RPMI7951 (cell line): ENCODE measurements at places on chromosomes 16 and 17. TPM values are rescaled to one million over a fixed set of nuclear protein-coding genes. Genes with fewer than 3 reads are reported as not detected.

Gene TEKT1
- total RNA-seq: not detected in 2 replicates

Gene KCNH6
- not detected in 2 replicates for total RNA-seq

Gene TSPAN10
- total RNA-seq: 1.3 and 2.1 TPM in 2 replicates

Gene TBC1D3H
- not detected in 2 replicates for total RNA-seq

Gene PRSS53
- 0.60 and 1.3 TPM in 2 replicates for total RNA-seq

Gene SGCA
- total RNA-seq: not detected in 2 replicates

DNA sequence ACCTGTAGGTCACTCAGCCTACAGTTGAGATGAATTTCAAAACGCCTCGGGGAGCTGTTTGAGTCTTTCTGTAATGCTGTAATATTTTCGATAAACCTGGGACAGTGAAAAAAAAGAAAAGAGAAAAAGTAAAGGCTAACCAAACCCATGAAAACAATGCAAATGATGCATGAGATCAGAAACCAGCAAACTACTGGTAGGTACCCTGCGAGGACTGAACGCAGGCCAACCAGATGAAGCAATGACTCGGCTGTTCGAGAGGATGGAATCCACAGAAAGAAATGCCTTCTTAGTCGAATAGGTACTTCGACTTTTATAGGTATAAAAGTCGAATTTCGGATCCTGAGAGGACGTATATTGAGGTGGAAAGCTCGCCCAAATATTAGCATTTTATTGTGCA lies 509 bp upstream of the ATAD5 start:
- peak; percentile 15 for DNase-seq

DNA sequence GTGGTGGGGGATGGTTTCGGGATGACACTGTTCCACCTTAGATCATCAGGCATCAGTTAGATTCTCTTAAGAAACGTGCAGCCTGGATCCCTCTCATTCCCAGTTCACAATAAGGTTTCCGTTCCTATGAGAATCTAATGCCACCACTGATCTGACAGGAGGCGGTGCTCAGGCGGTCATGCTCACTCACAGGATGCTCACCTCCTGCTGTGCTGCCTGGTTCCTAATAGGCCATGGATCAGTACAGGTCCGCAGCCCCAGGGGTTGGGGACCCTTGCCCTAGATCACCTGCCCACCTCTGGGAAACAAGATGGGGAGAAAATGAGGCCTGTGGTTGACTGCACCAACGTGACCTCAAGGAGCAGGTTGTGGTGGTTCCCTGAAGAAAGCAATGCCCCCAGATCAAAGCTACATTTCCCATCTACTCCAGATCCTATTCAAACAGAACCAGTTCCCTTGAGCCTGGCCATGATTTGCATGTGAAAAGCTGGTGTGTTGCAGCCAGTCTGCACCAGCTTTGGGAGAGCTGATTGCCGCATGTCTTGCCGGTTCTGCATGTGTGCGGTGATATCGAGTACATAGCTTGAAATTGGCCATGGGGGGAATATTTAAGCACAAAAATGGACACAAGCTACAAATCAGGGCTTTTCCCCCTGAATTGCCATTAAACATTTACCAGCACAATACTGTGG lies 183.2 kb upstream of the HSBP1 start:
- DNase-seq: no peak

DNA sequence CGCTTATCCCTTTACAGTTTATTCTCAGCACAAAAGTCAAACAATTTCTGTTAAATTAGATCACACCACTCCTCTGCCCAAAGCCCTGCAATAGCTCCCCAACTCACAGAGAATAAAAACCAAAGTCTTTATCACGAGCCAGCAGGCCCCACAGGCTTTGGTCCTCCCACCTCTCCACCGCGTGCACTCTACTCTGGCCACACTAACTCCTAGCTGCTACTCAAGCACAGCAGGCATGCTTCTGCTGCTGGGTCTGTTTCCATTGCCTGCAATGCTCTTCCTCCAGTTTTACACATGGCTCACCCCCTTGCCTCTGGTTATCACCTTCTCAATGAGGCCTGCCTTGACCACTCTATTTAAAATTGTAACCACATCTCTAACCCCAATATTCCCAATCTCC lies 27.6 kb downstream of the HELZ start:
- no peak for DNase-seq

- DNase-seq: no peak
Observed at GRCh38 chr17:47982645-47983390, 11.9 kb downstream of the CDK5RAP3 start.

DNA sequence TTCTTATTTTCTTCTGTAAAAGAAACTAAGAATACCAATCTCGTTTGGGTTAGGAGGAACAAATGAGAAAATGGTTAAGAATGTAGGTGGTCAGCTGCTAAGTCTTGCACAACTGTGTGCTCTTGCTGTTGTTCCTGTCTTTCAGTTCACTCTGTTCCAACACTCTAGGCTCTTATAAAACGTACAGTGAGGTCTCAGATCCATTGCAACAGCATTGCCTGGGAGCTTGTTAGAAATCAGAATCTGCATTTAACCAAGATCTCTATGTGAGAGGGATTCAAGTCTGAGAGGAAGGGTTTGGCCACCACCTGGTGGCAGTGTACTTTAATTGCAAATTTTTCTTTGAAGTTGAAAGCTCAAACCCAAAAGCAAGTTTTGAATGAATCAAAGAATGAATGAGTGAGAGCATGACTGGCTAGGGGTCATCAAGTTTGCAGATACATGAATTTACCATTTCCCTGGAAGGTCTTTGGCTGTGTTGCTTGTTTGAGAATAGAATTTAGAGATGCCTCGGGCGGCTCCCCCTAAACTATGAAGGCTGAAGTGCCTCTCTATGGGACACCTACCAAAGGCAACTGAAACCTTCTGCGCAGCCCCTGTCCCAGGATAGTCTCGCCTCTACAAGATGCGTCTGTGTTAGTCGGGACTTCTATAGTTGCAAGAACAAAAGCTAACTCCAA lies 2.5 kb downstream of the ALOX15B start:
- peak; percentile 62 for DNase-seq

DNA sequence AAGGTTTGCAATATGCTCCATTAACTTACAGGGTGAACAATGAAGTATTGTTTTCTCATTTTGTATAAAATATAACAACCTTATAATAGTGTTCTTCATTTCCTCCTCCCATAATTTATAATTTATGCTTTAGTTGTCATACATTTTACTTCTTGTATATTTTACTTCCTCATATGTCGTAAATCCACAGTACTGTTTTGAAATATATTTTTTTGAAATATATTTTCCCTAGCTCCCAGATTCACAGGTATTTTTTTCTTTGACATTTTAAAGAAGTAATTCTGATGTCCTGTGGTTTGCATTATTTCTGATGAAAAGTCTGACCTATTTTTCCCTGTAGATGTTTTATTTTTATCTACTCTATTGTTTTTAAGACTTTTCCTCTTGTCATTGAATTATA lies 52.7 kb downstream of the VMP1 start:
- DNase-seq: no peak

GRCh38 chr16:74562117-74562516 lies 44.8 kb downstream of the GLG1 start:
- DNase-seq: no peak

GRCh38 chr16:2964475-2965336 lies 631 bp downstream of the KREMEN2 start:
- DNase-seq: peak; percentile 29

GRCh38 chr17:78263063-78263735 lies 31.8 kb downstream of the TMEM235 start:
- no peak for DNase-seq

DNA sequence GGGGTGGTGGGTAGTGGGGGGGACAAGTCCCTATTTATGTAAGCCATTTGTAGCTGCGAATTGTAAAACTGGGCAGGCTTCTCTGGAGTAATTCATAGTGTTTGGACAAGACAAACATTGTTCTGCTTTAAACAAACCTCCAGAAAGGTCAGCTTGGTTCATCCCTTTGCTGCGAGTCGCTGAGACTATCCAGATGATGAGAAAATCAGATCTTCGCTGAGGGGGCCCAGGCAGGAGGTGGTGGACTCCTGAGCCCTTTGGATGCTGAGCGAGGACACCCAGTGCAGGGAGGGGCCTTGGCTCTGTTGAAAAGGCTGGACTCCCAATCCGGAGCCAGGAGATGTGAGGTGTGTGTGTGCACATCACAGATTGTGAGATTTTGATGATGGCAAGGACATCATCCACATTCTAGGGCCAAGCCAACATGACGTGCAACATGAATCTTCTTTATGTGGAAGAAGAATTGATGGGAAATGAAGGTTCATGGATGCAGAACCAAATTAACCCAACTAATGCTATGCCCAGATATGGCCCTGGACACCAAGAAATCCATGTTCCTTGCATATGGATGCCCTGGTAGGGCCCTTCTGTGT lies 15.0 kb upstream of the NTN1 start:
- no peak for DNase-seq

DNA sequence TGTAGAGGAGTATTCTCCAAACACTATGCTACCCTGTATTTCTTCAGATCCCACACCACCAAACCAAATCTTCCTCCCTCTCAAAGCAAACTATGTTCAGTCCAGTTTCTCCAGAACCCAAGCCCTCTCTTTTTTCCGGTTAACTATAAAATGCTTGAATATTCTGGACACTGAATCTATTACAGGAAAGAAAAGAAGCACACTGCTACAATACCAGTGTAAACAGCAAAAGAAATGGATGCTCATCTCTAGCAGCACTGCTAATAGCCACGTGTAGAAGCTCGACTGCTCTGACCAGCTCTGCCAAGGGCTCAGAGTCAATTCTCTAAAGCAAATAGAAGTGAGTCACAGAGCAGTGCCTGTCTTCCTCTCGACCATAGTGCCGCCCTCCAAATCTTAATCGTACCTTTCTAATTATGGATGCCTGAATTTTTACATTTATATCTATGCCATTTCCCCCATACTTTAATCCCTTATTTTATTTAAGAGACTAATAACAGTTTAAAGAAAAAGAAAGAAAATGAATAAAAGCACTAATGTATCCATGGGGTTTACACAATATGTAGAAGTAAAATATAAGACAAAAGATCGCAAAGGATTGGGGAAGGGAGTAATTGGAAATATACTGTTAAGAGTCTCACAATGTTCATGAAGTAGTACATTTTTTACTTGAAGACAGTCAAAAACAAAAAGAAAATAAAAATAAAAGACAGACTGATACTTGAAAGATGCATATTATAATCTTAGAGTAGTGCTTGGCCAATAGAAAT lies 154.5 kb downstream of the PARN start:
- DNase-seq: no peak

DNA sequence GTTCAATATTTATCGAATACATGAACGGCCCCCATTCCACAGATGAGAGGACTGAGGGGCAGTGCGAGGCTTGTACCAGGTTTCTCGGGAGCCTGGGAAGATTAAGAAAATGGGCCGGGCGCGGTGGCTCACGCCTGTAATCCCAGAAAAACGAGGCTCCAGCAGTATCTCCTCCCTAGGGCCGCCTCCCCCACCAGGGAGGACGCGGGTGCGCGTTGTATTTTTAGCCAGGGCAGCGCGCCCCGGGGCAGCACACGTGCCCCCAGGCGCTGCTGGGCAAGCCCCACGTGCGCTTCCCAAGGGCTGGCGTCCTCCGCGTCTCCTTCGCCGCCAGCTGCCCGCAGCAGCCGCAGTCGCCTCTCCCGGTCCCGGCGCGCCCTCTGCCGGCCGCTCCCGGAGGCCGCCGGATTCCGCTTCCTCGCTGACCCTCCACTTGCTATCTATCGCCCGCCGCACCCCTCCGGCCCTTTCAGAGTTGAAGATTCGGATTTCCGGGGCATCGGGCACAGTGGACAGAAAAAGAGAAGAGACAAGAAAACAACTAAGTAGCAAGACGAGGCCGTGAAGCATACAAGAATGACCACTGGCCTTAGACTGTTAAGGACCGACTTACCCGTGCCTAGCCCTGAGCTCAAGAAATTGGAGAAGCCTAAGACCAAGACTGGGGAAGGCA lies 1.9 kb upstream of the YBX2 start:
- peak; percentile 75 for DNase-seq

DNA sequence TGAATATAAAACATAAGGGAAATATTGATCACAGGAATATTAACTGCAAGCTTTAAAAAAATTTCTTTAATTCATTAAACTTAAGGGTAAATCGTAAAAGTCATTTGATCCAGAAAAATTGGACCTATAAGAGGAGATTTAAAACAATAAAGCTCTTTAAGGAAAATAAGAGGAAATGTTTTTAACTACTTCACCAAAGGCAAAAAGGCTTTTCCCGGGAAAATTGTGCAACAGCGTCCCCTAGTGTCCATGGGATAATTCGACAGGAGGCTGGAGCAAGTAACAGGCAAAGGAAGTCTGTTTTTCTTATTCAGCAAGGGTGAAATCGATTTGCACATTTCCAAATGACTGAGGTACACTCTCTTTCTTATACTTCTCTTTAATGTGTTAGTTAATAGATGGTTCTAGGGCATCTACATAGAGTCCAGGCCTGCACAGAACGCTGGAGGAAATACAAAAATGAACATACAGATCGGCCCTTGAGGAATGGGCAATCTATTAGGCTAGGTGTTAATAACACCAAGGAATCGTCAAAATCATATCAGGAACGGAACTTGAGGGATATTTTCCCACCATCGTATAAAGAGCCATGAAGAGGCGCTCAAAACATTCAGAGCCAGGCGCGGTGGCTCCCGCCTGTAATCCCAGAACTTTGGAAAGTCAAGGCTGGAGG lies 61.4 kb downstream of the ZNF18 start:
- DNase-seq: peak; percentile 1

DNA sequence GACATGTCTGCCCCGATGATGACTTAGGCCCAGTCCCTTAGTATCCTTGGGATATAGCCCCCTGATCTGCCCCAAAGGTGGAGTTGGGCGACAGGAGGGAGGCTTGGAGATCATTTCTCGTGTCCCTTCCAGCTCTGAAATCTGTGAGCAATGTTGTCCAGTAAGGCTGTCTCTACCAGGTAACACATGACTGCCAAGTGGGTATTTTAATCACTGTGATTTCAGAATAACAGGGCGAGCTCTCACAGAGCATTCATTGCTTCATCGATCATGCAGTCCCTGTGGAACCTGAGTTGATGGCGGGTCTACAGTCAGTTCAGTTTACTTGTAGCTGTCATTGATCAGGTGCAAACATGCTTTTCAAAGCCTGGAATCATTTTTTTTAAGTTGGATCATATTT lies 39.2 kb downstream of the KSR1 start:
- no peak for DNase-seq

DNA sequence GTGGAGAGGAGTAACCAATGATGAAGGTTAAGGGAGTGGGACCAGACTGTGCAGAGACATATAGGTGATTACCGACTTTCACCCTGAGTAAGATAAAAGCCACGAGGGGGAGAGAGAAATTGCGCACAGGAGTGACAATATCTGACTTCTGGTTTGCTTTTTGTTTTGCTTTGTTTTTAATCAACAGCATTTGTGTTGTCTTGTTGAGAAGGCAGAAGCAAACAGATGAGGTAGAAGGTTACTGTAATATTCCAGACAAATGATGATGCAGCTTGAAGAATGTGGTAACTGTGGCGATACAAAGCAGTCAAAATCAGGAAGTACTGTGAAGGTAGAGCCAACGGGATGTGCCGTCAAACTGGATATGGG lies 7.5 kb downstream of the PELP1 start:
- no peak for DNase-seq

- DNase-seq: no peak
Observed at GRCh38 chr17:992933-993332, 4.0 kb upstream of the TIMM22 start.

- no peak for DNase-seq
Observed at GRCh38 chr17:83204230-83204725, 124.9 kb downstream of the METRNL start.
